ENCODE measurements at places on chromosomes 1 and 21. TPM values are rescaled to one million over a fixed set of nuclear protein-coding genes. Genes with fewer than 3 reads are reported as not detected.

The KPNA6 gene
- total RNA-seq, result 83.4 TPM

The PTGS2 gene
- 24.1 TPM for total RNA-seq

The COL11A1 gene
- not detected for total RNA-seq

DNA sequence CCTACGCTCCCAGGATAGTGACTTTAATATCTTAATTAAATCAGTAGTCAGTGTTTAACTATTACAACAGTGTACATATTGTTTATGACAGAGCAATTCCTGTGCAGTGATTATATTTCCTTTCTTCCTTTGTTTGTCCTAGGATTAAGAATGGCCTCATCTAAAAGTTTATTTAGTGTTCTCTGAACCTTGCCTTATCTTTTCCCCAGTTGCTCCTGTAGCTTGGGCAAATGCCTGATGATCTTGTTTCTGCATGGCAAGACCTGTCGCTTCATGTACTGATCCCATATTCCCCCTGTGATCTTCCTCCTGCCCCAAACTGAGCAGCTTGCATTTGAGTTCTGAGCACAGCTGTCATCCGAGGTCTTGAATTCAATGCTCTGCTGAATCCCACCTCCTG, 69.1 kb upstream of the STUM start:
- no peak overlapping the region for H3K27ac ChIP-seq
- no peaks in the 10 kb centered on the region for H3K36me3 ChIP-seq
- H3K4me1 ChIP-seq, result peaks cover 2% of the 10 kb centered on the region
- DNase-seq, result peak; percentile 14
- no peak overlapping the region for H3K4me3 ChIP-seq

- H3K4me3 ChIP-seq, result no peak overlapping the region
- H3K27ac ChIP-seq, result no peak overlapping the region
- no peaks in the 10 kb centered on the region for H3K27me3 ChIP-seq
- no peak for DNase-seq
Observed at GRCh38 chr1:197787056-197787455, 11.8 kb upstream of the DENND1B start.

DNA sequence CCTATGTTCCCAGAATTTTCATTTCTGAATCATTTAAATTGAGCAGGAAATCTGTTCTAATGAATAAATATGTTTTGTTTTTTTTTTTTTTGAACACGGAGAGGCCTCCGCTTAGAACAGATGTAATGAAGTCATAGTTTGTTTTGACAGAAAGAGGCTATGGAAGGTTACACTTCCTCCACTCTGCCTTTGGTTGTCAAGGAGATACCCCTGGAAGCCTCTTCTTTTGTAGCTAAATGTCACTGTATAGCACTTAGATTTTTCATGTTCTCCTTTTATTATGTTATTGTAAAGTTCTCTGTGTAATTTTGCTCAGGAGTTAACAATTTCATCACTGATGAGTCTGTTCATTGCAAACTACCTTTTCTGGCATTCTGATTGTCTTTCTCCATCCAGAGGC, 22.7 kb upstream of the GNG12 start:
- H3K27me3 ChIP-seq, result no peaks in the 10 kb centered on the region
- peak overlapping the region; percentile 47 for H3K4me3 ChIP-seq
- H3K36me3 ChIP-seq, result no peaks in the 10 kb centered on the region
- H3K4me1 ChIP-seq, result peaks cover 34% of the 10 kb centered on the region
- H3K27ac ChIP-seq, result peak overlapping the region; percentile 79

GRCh38 chr1:24555591-24556413, at the start of gene NCMAP:
Gene NCMAP, plus strand, starts transcription at chr1:24556087. Its CDS starts 39,344 bp downstream, at chr1:24595431.
- no peak within 1 kb of the TSS for H3K4me3 ChIP-seq
- H3K27me3 ChIP-seq, result peaks cover 44% of the 10 kb centered on the region
- DNase-seq, result no peak

DNA sequence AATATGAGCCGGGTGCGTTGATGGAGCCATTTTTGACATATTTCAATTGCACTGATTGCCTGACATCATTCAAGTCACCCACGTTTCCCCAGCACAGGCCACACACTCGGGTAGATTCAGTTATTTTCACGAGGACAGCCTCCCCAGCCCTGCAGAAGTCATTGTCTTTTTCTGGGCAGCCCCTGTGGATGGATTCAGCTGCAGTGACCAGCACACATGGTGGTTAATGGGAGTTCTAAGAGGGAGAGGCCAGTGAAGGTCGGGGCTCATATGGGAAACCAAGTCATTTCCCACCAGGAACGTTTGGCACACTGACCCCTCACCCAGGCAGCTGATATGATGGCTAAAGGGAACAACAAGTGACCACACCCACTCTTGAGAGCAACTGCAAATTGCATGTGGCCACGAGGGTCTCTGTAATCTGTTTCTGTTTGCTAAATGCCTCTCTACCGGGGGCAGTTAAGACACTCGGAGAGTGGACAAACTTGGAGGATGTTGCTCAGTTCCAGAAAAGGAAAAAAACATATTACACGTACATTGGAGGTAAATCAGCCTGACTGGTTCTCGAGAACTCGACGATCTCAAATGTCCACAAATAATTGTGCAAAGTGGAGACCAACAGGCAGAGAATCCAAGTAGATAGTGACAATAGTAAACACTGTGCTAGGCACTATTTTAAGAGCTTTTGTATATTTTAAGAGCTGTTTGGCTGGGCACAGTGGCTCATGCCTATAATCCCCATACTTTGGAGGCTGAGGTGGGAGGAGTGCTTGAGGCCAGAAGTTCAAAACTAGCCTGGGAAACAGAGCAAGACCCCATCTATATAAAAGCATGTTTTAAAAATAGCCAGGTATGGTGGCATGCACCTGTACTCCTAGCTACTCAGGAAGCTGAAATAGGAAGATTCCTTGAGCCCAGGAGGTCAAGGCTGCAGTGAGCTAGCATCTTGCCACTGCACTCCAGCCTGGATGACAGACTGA, 167.2 kb upstream of the IRF2BP2 start:
- H3K4me1 ChIP-seq, result peaks cover 5% of the 10 kb centered on the region
- peaks cover 2% of the 10 kb centered on the region for H3K27me3 ChIP-seq
- no peak overlapping the region for H3K27ac ChIP-seq
- DNase-seq, result peak; percentile 29

- no peaks in the 10 kb centered on the region for H3K27me3 ChIP-seq
- peaks cover 10% of the 10 kb centered on the region for H3K4me1 ChIP-seq
- H3K4me3 ChIP-seq, result no peak overlapping the region
- H3K27ac ChIP-seq, result no peak overlapping the region
- no peaks in the 10 kb centered on the region for H3K36me3 ChIP-seq
Observed at GRCh38 chr1:11456965-11457364, 22.0 kb upstream of the DISP3 start.

- peaks cover 35% of the 10 kb centered on the region for H3K4me1 ChIP-seq
- H3K36me3 ChIP-seq, result no peaks in the 10 kb centered on the region
- no peaks in the 10 kb centered on the region for H3K27me3 ChIP-seq
- DNase-seq, result peak; percentile 64
Observed at GRCh38 chr1:161305867-161306519, 3.8 kb downstream of the MPZ start.

- H3K27me3 ChIP-seq, result no peaks in the 10 kb centered on the region
- H3K4me1 ChIP-seq, result no peaks in the 10 kb centered on the region
- no peaks in the 10 kb centered on the region for H3K36me3 ChIP-seq
Observed at GRCh38 chr1:53693339-53693738, 45.6 kb downstream of the GLIS1 start.
